ENCODE measurements at places on chromosomes 13 and 19.
A peak's percentile ranks its signal among the peaks of the same experiment; 100 is the strongest.

DNA sequence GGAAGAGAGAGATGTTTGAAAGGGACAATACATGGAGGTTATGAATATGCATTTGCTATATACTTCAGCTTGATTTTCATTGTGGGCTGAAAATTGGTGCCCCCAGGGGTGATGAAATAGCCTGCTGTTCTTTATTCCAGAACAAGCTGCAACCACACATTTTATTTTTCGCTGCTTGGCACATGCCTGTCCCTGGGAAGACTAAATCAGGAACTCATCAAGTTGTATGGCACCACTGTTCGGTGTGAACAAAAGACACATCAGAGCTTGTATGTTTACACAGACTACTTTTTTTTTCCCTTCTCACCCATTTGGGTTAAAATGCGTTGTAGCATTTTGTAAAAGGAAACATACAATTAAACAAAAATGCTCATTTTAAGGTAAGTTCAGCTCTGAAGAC is 230.7 kb downstream of the NALCN start:
- DNase-seq: no peak

- DNase-seq: no peak
These were observed 3.5 kb downstream of the KLF2 start for GRCh38 chr19:16327911-16328823.

GRCh38 chr13:27338816-27339215 is 68.2 kb downstream of the RASL11A start:
- no peak for DNase-seq

DNA sequence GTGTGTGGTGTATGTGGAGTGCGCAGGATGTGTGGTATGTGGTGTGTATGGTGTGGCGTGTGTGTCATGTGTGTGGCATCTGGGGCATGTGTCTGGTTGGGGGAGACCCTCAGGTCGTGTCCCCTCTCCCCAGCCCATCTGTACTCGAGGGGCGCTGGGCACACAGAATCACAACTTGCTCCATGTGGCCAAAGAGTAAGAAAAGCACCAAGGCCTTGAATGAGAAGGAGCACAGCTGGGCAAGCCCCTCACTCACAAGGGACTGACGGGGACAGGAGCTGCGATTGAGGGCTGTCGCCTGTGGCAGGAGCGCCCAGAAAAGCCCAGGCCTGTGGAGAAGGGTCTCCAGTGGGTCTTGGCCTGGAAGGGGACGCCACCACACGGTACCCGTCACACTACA is 62.8 kb downstream of the PEPD start:
- no peak for DNase-seq

- no peak for DNase-seq
These were observed 1094.3 kb downstream of the EFNB2 start for GRCh38 chr13:105441051-105441750.

- DNase-seq: no peak
These were observed 274.0 kb downstream of the TSHZ3 start for GRCh38 chr19:31075146-31075655.

DNA sequence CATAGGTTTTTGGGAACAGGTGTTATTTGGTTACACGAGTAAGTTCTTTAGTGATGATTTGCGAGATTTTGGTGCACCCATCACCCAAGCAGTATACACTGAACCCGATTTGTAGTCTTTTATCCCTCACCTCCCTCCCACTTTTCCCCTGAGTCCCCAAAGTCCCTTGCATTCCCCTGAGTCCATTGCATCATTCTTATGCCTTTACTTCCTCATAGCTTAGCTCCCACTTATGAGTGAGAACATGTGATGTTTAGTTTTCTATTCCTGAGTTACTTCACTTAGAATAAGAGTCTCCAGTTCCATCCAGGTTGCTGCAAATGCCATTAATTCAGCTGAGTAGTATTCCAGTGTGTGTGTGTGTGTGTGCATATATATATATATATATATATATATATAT is 97.2 kb upstream of the EDNRB start:
- DNase-seq: no peak

- DNase-seq: no peak
These were observed 10.4 kb downstream of the FCER2 start for GRCh38 chr19:7691497-7691896.

DNA sequence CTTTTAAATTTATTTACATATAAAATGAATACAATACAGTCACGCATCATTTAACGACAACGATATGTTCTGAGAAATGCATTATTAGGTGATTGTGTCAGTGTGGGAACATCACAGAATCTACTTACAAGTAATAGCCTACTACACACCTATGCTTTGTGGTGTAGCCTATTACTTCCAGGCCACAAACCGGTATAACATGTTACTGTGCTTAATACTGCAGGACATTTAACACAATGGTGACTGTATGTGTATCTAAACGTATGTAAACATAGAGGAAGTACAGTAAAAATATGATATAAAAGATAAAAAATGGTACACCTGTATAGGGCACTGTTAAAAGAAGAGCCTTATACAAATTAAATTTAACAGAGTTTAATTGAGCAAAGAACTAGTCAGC is 62.4 kb upstream of the KLHL1 start:
- no peak for DNase-seq

GRCh38 chr13:44243198-44243857 is 130.3 kb upstream of the SERP2 start:
- DNase-seq: peak; percentile 68

GRCh38 chr19:2243274-2244124 is 5.6 kb upstream of the AMH start:
- DNase-seq: no peak

GRCh38 chr13:33610438-33611120 is 207.4 kb upstream of the RFC3 start:
- peak; percentile 61 for DNase-seq

- no peak for DNase-seq
These were observed 616 bp downstream of the HNRNPUL1 start for GRCh38 chr19:41264581-41265394.

DNA sequence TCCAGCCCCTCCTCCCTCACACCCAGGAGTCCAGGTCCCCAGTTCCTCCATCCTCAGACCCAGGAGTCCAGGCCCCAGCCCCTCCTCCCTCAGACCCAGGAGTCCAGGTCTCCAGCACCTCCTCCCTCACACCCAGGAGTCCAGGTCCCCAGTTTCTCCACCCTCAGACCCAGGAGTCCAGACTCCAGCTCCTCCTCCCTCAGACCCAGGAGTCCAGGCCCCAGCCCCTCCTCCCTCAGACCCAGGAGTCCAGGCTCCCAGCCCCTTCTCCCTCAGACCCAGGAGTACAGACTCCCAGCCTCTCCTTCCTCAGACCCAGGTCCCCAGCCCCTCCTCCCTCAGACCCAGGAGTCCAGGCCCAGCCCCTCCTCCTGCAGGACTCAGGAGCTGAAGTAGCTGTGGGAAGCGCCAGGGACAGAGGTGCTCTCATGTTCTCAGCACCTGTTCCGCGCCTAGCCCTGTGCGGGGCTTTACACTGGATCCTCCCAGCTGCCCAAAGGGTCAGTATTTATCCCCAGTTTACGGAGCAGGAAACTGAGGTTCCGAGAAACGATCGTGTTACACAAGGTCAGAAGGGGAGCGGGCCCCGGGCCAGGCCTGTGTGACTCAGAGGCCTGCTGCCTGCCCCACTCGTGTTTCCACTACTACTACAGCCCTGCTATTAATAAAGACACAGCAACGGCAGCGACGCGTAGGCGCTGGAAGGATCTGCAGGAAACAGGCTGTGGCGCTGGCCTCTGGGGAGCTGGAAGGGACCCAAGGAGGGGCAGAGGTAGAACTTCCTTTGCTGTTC is 1.7 kb upstream of the SBK3 start:
- DNase-seq: peak; percentile 62

- no peak for DNase-seq
These were observed 70.7 kb upstream of the MYCBP2 start for GRCh38 chr13:77397636-77398035.

DNA sequence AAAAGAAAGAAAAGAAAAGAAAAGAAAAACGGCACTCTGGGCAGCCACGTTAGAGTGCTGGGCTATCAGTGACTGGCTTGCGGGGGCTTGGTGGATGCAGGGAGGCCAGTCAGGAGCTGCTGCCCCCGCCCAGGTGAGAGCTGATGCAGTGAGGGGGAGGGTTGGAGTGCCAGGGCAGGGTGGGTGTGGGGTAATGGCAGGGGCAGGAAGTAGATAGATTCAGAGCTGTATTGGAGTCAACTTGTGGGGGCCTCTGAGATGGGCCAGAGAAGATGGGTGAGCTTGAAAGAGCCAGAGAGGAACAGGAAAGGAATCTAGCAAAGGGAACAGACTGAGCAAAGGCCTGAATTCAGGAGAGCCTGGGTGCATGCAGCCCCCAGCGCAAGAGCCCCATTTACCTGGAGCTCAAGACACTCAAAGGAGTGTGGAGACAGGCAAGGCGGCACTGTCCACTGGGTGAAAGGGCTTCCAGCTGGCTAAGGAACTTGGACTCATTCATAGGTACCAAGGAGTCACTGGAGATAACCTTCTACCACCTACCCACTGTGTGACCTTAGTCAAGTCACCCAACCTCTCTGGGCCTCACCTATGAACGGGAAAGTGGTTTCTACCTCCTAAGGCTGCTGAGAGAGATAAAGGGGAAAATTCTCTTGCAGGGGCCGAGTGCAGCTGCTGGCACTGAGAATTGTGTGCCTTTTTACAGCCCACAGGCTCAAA is 20.2 kb downstream of the VSTM2B start:
- DNase-seq: no peak

- peak; percentile 87 for DNase-seq
These were observed at the start of gene MCOLN1 for GRCh38 chr19:7522072-7522922. MCOLN1 (plus strand) TSS chr19:7522624; CDS start chr19:7522751, 127 bp downstream.

DNA sequence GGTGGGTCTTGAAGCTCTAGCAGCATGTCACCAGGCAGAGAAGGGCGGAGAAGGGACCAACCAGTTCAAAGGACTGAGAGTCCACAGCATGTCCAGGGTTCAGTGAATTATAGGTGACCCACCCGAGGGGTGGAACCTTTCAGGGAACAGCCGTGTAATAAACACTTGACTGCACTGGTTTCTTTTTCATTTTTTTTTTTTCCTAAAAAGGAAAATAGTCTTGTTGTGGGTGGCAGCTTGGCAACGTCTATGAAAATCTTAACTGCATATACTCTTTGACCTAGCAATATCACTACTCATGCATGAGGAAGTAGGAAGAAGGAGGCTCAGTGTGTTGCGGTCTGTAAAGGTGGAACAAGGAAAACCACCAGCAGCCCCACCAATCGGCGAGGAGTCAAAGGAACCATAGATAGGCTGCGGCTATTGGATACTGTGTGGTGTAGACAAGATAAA is 13.0 kb upstream of the MYH14 start:
- no peak for DNase-seq

DNA sequence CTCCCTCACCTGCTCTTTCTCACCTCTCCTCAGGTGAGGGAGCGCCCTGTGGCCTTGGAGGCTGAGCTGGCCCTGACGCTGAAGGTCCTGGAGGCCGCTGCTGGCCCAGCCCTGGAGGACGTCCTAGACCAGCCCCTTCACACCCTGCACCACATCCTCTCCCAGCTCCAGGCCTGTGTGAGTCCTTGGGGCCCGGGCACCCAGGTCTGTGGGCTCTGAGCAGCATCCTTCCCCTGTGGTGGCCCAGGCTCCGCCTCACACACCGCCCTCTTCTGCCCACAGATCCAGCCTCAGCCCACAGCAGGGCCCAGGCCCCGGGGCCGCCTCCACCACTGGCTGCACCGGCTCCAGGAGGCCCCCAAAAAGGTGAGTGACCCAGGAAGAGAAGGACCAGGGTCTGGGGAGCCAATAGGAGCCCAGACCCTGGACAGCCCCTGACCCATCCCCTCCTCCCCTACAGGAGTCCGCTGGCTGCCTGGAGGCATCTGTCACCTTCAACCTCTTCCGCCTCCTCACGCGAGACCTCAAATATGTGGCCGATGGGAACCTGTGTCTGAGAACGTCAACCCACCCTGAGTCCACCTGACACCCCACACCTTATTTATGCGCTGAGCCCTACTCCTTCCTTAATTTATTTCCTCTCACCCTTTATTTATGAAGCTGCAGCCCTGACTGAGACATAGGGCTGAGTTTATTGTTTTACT is 1.9 kb downstream of the IFNL1 start:
- no peak for DNase-seq

GRCh38 chr13:46478651-46479050 is 74.3 kb upstream of the LRCH1 start:
- DNase-seq: no peak

DNA sequence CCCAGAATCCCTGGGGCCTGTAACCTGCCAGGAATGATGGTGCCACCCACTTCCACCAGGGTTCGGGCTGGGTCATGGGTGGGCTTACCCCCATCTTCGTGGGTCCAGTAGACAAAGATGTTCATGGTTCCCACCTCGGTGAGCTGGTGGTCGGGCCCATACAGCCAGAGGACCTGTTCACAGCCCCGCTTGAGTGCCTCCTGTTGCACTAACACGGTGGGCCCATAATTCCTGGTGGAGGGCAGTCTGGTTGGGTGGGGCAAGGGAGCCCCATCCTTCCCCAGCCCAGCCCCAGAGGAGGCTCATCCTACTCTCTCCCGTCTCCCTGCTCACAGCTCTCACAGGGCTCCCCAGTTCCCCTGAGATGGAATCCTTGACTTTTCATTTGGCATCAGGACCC is 13.7 kb downstream of the BCAT2 start:
- no peak for DNase-seq

- DNase-seq: no peak
These were observed 73.5 kb downstream of the STK24 start for GRCh38 chr13:98503175-98504028.

DNA sequence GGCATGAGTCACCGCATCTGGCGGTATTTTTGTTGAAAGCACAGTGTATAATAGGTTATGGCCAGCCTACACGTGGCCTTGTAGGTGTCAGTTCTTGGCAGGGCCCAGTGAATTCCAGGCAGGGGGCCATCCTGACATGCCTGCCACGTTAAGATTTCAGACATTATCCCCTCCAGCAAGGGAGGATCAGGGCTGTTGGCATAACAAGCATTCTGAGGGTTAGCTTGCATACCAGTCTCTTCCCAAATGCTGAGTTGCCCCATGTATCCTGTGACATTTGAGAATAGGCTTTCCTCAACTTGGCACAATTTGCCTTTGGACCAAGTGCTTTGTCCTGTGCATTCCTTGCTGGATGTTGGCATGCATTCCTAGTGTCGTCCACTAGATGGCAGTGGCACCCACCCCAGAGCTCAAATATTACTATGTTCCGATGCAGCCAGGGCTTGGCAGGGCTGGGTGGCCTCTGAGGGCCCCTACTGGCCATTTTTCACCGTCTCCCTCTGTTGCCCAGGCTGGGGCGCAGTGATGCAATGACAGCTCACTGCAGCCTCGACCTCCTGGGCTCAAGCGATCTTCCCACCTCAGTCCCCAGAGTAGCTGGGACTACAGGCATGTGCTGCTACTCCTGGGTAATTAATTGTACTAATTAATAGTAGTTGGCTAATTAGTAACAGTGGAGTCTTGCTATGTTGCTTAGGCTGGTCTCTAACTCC is 31.2 kb downstream of the NLRP12 start:
- peak; percentile 74 for DNase-seq

DNA sequence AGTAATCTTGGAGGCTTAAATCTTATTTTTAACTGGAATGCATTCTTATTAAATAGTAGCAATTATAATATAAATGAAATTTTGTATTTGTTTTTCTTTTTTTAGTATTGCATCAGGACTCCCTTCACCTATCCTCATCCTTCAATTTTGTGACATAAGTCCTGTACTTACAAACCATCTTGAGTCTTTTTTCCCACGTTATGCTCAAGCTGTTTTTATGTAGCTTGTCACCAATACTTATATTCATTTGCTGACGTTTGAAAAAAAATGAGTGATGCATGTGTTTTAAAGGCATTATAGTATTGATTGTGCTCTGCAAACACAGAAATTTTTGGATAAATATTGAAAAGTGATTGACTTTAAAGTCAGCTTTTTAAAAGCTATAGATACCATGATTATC is 888 bp downstream of the GPR18 start:
- DNase-seq: no peak

- DNase-seq: peak; percentile 71
These were observed 380.6 kb downstream of the LIG4 start for GRCh38 chr13:107834717-107835116.

Data from RCC 7860 (cell line).